Fibroblast of skin of back (primary cell): ENCODE measurements at places on chromosomes 6 and 20.

- DNase-seq: no peak
Observed at GRCh38 chr6:35725721-35726438, 11.0 kb upstream of the ARMC12 start.

- no peak for DNase-seq
Observed at GRCh38 chr6:97040355-97040860, 115.9 kb downstream of the KLHL32 start.

- DNase-seq: peak; percentile 76
Observed at GRCh38 chr6:75893058-75893775, 144.2 kb downstream of the MYO6 start.

DNA sequence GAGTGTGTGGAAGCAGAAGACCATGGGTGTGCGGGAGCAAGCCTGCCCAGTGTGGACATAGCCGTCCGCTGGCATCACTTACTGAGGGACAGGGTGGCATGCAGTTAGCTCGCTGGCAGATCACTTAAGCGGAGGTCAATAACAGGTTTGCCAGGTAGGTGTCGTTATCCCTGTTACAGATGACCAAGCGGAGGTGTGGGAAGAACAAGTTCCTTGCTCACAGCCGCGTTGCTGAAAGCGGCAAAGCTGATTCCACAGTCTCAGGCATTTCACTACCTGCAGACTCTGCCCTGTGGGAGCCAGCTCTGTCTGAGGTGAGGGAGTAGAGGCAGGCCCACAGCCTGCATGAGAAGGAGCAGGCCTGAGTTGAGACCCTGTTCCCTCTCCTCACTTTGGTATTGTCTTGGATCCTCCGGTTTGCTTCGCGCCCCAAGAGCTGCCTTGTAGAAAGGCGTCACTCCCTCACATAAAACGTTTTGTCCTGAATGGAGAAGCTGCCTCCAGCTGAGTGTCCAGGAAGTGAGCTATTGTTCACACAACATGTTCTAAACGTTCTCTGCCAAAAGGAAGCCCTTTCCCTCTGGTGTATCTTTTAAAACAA, 96.9 kb downstream of the TCP11 start:
- peak; percentile 30 for DNase-seq

GRCh38 chr6:148814082-148814790, 67.4 kb downstream of the UST start:
- DNase-seq: no peak

GRCh38 chr20:46683939-46684750, 5.1 kb downstream of the TP53RK start:
- peak; percentile 73 for DNase-seq

DNA sequence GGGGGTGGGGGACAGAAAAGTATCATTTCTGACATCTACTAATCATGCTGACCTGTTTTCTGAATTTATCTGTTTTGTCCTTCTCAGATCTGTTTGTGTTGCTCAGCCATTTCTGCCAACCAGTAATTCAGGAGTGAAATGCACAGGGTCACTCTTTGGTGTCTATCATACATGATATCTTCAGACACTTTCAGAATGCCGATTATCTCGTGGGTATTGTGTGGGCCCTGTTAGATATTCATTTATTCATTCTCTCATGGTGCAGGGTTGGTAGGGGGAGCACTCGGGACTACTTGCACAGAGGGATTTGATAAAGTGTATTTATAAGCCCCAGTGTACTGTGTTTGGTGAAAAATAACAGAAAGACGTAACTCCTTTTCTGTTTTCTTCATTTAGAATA, 101.2 kb upstream of the CITED2 start:
- no peak for DNase-seq

GRCh38 chr6:10411971-10412460, 2.9 kb downstream of the TFAP2A start:
- peak; percentile 54 for DNase-seq

GRCh38 chr6:48986845-48987244, 476.2 kb downstream of the MMUT start:
- no peak for DNase-seq

DNA sequence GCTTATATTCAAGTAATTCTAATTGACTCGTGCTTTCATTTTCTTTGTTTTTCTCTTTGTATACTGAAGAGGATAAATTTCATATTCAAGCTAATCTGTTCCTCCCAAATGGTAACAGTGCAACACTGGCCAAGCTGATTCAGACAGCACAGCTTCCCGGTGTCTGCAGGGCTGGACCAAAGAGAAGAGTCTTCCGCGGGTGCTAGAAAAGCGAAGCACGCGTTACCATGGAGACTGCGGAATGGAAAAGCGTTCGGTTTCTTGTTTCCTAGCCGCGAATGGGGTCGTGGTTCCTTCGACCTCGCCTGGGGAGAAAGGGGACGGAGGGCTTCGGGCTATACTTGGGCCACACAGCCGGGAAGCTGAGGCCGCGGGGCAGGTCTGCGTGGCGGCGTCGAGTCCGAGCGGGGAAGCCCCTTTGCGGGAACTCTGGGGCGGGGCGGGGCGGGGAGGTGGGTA, 6.2 kb upstream of the ZNF311 start:
- DNase-seq: peak; percentile 66

- no peak for DNase-seq
Observed at GRCh38 chr20:40305303-40305702, 383.7 kb downstream of the MAFB start.

- DNase-seq: no peak
Observed at GRCh38 chr6:104884867-104885517, 25.3 kb upstream of the HACE1 start.

- DNase-seq: no peak
Observed at GRCh38 chr6:156658966-156659821, 118.0 kb upstream of the ARID1B start.

- peak; percentile 11 for DNase-seq
Observed at GRCh38 chr6:15257357-15258132, 11.7 kb downstream of the JARID2 start.

DNA sequence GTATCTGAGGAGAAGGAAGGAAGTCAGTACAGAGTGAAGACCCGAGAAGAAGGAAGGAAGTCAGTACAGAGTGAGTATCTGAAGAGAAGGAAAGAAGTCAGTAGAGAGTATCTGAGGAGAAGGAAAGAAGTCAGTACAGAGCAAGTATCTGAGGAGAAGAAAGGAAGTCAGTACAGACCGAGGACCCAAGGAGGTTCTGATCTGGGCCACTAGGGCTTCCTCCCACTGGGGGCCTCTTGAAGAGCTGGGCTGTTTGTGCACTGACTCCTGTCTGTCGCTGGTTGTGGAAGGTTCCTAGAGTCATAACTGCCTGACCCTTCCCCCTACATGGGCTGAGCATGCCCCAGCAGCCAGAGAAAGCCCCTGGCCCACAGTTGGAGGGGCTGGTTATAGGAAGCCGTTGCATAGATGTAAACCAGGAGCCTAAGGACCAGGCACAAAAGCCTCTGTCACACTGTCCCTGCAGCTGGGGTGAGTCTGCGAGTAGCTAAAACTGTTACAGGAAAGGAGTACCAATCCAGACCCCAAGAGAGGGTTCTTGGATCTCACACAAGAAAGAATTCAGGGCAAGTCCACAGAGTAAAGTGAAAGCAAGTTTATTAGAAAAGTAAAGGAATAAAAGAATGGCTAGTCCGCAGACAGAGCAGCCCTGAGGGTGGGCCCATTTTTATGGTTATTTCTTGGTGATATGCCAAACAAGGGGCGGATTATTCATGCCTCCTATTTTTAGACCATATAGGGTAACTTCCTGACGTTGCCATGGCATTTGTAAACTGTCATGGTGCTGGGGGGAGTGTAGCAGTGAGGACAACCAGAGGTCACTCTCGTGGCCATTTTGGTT, 395.9 kb downstream of the PREX1 start:
- DNase-seq: peak; percentile 11

DNA sequence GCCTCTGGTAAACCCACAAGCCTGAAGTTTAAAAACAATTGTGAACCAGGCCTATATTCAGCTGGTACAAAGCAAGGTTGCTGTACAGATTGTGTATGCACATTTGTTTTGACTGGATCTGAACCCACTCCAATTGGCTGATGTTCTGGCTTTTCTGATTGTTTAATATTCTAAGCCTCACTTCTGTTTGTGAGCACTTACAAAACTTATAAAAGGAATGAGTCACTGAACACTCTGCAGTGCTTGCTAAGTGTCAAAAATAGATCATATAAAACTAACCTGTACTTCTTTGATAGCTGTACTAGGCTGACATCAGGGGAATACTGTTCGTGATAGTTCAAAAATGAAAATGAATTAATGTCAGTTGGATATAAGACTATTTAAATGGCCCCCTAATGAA, 12.1 kb downstream of the COL21A1 start:
- DNase-seq: no peak

DNA sequence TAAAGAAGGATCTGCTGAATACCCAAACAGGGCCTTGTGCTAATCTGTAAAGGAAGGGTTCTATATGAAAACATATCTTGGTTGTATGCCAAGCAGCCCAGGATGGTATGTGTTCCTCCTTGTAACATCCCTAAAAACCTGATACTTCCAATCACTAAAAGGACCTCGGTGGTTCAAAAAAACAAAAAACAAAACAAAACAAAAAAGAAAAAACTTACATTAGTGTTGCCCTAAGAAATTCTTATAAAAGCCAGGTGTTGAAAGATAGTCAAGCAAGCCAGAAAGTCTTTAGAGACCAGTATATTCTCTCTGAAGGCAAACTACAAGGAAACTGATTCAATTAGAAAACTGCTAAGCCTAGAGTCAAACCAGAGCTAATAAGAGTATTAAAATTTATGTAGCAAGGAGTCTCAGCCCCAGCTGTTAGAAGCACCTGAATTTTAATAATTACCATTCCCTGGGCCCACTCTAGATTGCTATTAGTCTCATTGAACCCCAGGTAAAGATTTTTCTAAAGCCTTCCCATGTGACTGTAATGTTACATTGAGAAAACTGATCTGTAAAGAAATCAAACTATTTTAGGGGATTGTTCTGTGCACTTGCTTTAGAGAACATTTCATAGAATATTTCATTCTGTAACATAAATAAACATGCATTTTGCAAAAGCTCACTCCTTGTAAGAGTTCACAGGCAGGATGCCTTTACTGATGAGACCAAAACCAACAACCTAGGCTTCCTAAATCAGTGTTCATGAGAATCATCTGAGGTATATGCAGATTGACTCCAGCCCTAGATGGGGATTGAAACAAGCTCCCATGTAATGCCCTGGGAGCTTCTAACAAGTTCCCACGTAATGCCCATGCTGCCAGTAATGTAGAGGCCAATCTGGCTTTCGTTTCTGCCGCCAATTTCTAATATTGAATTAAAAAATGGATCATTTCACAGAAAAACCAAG, 95.2 kb upstream of the BTN3A2 start:
- DNase-seq: peak; percentile 47

GRCh38 chr20:53210931-53211330, 238.8 kb downstream of the TSHZ2 start:
- DNase-seq: no peak

GRCh38 chr6:7770111-7770510, 44.2 kb downstream of the BMP6 start:
- peak; percentile 62 for DNase-seq

GRCh38 chr6:50853939-50854338, 35.3 kb downstream of the TFAP2B start:
- no peak for DNase-seq

DNA sequence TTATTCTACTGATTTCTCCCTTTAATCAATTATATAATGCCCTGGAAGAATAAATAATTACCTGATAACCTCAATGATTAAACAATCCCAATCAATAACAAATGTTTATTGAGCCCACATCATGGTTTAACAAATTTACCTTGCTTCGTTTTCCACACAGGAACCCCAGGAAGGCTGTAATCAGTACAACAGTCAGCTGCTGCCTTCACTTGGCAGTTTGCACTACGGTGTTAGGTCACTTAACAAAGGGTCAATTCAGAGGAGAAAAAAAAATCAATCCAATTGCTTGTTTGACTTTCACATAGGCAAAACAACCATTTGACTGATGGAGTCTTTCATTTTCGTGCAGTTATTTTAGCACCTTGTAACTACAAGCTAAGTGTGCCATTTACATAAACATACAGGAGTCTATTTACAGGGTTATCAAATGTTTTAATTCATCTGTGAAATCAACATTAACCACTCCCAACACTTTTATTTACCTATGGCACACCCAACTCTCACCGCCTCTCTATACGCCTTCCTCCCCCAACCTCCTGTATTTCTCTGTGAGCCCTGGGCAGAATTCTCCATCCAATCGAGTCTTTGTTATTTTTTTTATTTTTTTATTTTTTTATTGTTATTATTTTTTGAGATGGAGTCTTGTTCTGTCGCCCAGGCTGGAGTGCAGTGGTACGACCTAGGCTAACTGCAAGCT, 140.4 kb upstream of the TAB2 start:
- DNase-seq: no peak

DNA sequence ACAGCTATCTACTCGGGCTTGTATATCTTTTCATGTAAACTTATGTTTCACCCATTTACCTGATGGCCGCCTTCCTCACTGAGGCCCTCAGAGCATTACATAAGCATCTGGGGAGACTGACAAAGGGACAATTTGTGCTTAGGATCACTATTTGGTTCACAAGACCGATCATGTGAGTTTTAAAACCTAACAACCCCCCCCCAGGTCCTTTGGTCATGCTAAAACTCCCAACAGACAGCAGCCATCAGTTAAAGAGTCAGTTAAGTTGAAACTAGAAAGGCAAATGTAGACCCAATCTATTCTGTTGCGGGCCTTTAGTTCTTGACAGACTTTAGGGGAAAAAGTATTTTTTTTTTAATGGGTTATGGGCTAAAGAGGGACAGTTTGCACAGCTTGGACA, 205.0 kb upstream of the RNF24 start:
- DNase-seq: no peak

DNA sequence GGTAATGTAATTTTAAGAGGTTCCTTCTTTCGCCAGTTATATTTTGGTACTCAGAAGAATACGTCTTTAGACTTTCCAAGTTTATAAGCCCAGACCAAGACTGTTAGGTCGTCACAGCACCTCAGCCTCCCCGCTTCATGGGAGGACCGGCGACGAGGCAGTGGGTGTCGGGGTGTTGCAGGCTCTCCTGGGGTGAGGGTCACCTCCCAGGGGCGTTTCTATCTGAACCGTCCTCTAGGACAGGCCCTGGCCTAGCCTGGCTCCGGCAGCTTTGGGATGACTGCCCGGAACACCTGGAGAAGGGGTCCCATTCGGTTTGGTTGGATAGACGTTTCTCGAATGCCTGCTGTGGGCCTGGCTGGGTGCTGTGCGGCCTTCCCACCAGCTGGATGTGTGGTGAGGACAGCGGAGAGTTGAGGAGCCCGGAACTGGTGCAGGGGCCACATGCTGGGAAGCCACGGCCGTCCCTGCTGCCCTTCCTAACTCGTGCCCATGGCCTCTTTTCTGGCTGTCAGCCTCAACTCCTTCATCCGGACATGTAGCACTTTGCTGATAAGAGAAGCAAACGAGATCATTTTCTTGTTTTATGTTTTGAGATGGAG, 1.1 kb downstream of the OSBPL2 start:
- DNase-seq: no peak

DNA sequence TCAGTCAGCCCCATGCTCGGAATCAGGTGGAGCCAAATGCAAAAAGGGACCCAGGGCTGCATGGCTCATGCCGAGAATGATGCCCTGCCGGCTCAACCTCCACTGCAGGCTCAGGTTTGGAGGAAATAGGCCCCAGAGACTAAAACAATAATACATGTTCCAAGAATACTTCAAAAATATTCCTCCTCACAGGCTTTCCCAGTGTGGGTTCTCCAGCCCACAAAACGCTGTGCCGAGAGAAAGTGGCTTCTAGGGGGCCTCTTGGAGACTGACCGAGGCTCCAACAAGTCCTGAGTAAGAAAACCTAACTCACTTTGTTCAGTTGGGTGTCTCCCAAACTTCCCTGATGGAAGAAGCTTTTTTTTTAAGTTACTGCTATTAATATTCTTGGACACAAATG, 73.9 kb downstream of the BANF2 start:
- no peak for DNase-seq
